ENCODE measurements at places on chromosomes 1 and 21. TPM values are rescaled to one million over a fixed set of nuclear protein-coding genes. Genes with fewer than 3 reads are reported as not detected.

DNA sequence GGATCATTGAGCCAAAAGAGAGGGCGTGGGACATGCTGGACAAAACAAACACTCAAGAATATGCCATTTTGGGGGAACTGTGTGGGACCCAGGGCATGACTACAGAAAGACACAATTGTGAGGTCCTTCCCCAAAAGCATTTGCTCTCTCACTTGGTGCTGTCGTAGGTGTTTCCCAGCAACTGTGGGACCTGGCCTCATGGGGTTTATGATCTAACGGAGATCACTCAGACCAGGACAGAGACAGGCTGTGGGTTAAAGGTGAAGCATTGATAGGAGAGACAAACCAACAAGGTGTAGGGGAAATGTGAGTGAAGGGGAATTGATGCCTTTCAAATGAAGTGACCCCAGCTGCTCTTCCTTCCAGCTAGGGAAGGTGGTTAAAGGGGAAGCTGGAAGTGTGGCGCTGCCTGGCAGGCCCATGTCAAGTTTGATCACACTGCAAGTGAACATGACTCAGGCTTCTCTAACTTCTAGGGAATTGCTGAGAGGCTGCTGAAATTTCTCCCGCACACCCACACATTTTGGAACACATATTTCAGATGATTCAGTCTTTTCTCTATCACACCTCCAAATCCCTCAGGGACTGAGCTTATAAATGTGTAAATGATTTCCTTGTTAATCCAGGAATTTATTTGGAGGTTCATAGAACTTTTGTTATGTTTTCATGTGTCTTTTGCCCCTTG is 30.2 kb downstream of the TRAF5 start:
- DNase-seq: no peak

DNA sequence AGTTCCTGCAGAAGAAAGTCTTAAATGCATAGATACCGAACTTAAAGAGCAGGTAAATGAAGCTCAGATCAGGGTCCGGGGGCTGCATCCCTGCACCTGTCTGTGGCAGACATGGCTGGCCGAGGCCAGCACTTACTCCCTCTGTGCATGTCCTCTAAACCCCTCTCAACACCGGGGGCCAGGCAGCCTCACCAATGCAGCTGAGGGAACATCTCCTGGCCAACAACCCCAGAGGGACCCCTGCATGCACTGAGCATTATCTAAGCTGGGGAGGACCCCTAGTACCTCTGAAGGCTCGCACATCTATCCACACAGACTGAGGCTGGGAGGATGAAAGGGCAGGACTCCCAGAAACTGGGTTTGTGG is 18.4 kb downstream of the TTC34 start:
- no peak for DNase-seq

- no peak for DNase-seq
These were observed 105.9 kb downstream of the RGL1 start for GRCh38 chr1:183910845-183911244.

- DNase-seq: peak; percentile 37
These were observed 61.4 kb downstream of the EIF2B3 start for GRCh38 chr1:44924835-44925464.

GRCh38 chr1:65167586-65168242 is 19.7 kb downstream of the AK4 start:
- no peak for DNase-seq

DNA sequence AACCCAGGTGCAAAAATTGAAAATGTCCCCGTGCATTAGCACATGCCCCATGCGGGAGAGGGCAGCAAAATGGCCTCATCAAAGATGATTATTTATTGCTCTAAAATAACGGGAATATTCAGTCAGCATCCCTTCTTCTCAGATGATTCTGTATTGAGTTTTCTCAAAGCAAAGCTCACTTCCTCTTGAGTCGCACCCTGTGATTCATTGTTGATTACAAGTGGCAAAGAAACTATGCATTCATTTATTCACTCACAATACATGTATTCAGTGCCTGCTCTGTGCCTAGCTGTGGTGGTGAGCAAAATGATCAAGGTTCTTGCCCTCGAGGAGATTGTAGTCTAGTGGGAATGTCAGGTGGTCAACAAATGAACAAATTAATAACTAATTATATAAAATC is 226.0 kb upstream of the KAZN start:
- DNase-seq: no peak

GRCh38 chr1:156805766-156806511 is 10.7 kb downstream of the SH2D2A start:
- peak; percentile 30 for DNase-seq

GRCh38 chr1:147837129-147837963 is 65.2 kb upstream of the GJA8 start:
- DNase-seq: no peak

DNA sequence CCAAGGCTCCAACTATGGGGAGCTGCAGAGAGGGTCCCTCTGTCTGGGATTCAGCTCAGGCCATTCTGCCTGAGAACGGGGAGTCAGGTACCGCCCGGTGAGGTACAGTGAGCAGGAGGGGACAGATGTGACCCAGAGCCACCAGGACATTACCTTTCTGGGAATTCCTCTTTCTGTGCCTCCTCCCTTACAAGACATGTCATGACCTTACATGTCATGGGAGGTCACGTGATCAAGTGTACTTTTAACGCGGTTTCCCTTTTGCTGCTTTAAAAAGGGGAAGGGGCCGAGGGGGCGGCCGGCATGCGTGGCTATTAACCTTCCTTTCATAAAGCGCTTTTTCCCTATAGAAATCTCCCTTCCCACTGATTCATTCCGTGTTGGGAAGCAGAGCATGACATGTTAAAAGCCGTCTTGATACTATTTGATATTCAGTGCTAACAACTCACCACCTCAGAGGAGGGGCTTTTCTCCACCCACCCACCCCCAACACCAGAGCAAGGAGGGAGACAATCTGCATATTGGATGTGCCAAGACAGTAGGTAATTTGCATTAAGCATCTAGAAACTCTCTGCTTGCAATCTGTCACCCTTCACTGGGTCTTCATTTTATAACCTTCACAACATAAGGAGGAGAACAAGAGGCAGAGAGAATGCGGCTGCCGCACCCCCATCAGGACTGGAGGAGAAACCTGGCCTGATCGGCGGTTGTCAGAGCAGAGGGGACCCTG is 113.6 kb upstream of the VAMP3 start:
- DNase-seq: no peak

GRCh38 chr1:43074709-43075108 is 97.4 kb downstream of the EBNA1BP2 start:
- no peak for DNase-seq

DNA sequence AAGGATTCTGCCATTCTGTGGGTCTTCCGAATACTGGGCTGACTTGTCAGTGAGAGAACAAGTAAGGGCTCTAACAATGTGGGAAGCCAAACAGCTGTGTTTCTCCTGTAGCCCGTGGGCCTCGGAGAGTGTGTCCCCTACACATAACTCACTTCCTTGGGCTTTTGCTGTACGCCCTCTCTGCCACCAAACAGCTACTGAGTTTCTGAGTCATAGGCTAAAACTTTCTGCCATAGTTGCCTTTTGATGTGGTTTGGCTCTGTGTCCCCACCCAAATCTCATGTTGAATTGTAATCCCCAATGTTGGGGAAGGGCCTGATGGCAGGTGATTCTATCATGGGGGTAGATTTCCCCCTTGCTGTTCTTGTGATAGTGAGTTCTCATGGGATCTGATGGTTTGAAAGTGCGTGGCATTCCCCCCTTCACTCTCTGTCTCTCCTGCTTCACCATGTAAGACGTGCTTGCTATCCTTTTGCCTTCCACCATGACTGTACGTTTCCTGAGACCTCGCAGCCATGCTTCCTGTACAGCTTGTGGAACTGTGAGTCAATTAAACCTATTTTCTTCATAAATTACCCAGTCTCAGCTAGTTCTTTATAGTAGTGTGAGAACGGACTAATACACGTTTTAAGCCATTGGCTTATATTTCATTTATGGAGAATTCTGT is 194.8 kb upstream of the HMCN1 start:
- no peak for DNase-seq

DNA sequence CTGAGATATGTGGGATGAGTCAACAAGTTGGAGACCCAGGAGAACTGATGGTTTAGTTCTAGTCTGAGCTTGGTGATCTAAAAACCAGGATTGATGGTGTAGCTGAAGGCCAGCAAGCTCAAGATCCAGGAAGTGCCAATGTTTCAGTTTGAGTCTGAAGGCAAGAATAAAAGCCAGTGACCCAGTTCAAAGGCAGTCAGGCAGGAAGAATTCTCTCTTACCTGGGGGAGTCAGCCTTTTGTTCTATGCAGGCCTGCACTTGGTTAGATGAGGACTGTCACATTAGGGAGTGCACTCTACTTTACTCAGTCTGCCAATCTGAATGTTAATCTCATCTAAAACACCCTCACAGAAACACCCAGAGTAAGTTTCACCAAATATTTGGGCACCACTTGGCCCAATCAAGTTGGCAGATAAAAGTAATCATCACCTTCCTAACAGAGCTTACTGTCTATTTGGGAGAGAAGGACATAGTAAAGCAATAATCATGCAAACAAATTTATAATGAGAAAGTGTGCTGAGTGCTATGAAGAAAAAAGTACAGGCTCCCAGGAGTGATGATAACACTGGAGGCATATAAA is 63.4 kb downstream of the TSEN15 start:
- no peak for DNase-seq

GRCh38 chr1:89698020-89698560 is 65.2 kb downstream of the LRRC8C start:
- DNase-seq: no peak

YBEY gene
- total RNA-seq: 35.5 TPM

NUDT17 gene
- 5.1 TPM for total RNA-seq

UQCRHL gene
- 4.0 TPM for total RNA-seq

ZBTB48 gene
- total RNA-seq: 36.7 TPM

ITLN1 gene
- not detected for total RNA-seq

GCSAML gene
- not detected for total RNA-seq

CR2 gene
- total RNA-seq: not detected

Measured in Caki2 (cell line).